ENCODE measurements at places on chromosomes 13 and 19.

GRCh38 chr13:28137596-28137995 lies 749 bp upstream of the PAN3 start:
- no peak for DNase-seq

GRCh38 chr19:35253316-35254286 lies 4.8 kb downstream of the LSR start:
- DNase-seq, result no peak

DNA sequence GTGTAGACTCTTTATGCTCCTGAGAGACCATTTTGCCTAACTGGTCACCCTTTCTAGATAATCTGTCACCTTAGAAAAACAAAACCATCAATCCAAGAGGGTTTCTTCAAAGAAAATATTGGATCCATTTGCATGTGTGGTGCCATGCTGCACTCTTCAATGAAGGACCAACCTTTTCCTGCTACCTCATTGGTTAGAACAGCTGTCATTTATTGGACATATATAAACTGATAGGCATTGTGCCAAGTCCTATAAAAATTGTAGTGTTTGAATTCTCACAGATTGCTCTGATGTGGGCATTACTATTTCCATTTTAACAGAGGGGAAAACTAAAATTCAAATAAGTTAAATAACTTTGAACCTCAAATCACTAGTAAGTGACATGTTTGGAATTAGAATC lies 333.2 kb downstream of the MYO16 start:
- no peak for DNase-seq

GRCh38 chr19:19538061-19538784 lies at the start of gene CILP2:
CILP2 (plus strand) TSS chr19:19538265; CDS start chr19:19538350, 85 bp downstream.
- no peak for DNase-seq

GRCh38 chr13:59229401-59229800 lies 934.3 kb downstream of the DIAPH3 start:
- no peak for DNase-seq

DNA sequence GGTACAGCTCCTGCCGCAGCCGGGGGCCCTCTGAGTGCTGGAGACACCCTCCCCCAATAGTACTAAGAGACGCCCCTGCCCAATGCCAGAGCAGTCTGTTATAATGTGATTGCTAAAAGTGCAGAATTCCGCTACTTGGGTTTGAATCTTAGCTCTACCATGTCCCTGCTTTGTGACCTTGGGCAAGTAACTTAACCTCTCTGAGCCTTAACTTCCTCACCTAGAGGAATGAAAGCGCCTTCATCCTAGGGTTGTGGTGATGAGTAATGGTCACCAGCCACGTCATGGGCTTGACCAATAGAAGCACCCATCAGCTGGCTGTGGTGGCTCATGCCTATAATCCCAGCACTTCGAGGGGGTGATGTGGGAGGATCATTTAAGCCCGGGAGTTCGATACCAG lies 6.5 kb downstream of the PLEKHG2 start:
- no peak for DNase-seq

DNA sequence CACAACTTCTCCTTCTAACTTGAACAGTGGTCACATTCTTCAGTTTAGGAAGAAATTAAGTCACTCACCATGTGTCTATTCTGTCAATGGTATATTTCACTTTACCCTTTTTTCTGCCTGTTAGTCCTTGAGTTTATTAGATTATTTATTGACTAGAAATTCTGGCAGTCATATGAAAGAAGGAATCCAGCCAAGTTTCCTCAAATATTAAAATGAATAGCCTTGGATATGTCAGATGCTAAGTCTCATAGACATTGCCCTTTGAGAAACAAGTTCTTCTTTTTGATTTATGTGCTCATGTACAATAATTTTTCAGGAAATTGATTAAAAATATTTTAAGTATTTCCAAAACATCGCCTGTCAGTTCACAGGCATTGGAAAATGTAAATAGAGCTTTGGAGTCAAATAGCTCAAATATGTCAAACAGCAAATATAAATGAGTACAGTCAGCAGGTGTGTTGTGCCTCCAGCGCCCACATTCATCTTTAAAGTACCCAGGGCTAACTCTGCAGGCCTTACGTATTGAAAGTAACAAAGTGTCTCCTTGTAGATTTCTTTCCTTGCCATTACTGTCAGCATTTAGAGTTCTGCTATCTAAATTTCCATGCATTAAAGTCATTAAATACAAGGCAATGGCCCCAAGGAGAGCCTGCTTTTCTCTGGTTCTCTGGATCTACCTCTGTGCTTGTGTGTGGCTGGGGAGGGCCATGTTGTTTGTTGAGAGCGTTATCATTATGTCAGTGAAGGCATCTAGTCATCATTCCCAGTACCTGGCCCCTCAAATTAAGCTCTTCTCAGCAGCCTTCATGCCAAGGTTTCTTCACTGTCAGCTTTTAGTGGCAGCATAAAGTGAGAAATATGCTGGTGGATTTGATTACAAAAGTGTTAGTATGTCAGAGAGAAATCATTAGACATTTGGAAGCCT lies 76.3 kb upstream of the TRPC4 start:
- DNase-seq, result no peak

DNA sequence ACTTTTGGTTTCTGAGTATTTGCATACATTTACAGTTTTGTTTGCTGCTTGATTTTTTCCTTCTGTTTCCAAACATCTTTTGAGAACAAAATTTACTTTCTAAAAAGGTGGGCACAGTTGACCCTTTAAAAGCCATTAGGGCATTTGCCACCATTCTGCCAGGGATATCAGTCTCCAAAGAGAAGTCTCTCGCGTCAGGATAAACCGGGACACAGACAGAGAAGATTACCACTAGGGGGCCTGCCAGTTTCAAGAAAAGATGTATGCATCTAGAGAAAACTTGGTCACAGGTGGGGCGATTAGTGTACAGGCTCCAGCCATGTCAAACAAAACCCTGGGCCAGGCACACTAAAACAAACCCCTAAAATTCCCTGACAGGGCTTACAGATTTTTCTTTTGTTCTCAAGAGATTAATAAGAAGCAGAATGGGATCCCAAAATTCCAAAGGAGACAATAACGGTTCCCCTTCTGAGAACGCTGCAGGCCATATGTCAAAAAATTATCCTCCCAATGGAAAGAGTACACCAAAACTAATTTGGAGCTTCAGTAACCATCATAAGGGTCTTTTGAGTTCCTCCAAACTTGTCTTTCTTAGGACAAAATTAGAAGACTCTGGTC lies 10.7 kb upstream of the PABPC3 start:
- DNase-seq, result peak; percentile 5

DNA sequence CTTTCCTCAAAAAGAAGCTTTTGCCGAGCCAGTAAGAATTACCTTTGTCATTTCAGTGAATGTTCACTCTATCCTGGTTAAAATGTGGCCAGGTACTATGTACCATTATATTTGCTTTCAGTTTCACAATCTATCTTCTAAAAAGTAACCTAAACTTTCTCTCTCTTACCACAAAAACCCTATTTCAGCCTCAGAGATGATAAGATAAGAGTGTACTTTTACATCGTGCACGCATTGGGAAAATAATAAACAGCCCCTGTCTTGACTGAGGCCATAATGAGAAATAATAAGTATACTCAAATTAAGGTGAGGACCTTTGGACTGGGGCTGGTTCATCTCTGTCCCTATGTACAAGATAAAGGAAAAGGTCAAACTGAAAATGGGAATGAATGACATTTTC lies 77.7 kb downstream of the ZNF726 start:
- no peak for DNase-seq

DNA sequence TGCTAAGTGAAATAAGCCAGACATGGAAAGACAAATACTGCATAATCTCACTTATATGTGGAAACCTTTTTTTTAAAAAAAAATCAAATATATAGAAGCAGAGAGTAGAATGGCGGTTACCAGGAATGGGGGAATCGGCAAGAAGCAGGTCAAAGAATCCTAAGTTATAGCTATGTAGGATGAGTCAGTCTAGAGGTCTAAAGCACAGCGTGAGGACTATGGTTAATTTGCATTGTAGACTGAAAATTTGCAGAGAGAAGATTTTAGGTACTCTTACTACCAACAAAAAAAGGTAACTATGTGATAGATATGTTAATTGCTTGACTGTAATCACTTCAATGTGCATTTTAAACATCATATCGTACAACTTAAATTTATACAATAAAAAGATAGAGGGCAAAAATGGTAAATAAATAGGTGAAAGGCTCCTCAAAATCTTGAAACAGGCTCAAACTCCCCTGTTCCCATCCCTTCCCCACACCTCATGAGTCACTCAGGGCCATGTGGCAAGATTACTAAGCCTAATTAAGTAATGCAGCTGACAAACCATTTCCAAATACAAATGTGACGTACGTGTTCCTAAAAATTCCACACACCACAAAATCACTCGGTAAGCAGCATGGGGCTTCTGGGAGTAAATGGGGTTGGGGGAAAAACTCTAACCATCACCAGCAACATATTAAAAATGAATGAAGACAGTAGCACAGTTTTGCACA lies 159.0 kb downstream of the USP12 start:
- DNase-seq, result peak; percentile 58

- DNase-seq, result no peak
Observed at GRCh38 chr19:18109733-18110608, 12.4 kb downstream of the MAST3 start.

DNA sequence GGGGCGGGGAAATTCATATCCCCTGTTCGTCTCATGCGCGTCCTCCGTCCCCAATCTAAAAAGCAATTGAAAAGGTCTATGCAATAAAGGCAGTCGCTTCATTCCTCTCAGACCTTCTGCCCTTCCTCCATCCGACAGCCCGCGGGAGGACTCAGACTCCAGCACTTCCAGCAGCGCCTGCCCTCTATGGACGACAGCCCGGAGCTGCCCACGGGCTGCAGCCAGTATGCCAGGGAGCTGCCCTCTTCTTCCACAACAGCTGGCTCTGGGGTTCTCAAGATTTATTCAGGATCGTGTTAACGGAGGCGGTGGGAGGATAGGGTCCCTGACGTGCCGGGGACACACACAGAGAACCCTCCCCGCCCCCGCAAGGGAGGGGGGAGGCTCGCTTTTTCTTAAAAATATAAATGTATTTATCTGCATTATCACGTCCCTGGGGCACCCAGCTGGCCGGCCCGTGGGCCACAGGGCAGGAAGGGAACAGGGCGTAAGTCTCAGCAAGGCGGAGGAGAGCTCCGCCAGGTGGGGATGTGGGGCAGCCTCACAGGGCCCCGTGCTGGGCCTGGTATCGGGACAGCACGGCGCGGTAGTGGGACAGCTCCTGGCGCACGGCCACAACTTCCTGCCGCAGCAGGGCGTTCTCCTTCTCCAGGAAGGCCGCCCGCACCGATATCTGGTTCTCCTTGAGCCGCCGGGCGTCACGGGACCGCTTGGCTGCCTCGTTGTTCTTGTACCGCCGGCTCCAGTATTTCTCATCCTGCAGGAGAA lies 6.7 kb downstream of the DBP start:
- DNase-seq, result no peak

- no peak for DNase-seq
Observed at GRCh38 chr13:26541041-26541440, 16.4 kb upstream of the WASF3 start.

DNA sequence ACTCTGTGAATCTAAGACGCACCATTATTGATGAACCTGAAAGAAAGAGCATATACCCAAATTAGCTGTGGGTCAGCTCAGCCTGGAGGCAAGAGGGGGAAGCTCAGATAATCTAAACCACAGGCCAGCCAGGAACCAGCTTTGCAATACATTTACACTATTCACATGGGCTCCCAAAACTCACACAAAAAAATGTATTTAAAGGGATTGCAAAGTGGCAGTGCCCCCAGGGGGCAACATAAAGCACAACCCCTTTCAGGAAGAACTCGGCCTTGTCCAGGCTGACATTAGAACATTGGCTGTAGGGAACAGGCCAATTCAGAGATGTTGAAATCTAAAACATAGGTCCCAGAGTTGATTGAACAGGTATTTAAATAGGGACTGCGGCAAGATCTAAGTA lies 3.2 kb upstream of the PROZ start:
- no peak for DNase-seq

GRCh38 chr19:54430306-54431254 lies 15.3 kb downstream of the TTYH1 start:
- DNase-seq, result no peak

- DNase-seq, result peak; percentile 93
Observed at GRCh38 chr19:51735759-51736449, 12.1 kb upstream of the HAS1 start.

DNA sequence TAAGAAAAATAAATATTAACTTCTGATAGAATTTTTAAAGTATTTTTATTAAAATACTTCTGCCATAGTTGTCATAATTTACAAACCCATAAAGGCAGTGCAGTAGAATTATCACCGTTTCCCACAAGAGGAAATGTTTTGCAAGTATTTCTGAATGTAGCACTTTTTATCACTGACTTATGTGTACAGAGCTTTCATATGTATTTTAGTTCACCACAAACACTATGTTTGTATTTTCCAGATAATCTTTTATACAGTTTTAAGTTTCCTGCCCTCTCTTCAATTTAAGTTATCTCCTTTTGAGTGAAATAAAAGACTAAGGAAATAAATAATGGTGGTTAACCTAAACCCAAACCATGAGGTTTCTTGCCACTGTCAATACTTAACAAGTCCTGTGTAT lies 24.2 kb downstream of the MIPEP start:
- no peak for DNase-seq

GRCh38 chr19:44142059-44142433 lies 692 bp downstream of the ZNF234 start:
- DNase-seq, result no peak

Data from skeletal muscle cell (primary cell).